Trophoblast cell (in vitro differentiated cells and primary cell): ENCODE measurements at places on chromosomes 11 and 22.

DNA sequence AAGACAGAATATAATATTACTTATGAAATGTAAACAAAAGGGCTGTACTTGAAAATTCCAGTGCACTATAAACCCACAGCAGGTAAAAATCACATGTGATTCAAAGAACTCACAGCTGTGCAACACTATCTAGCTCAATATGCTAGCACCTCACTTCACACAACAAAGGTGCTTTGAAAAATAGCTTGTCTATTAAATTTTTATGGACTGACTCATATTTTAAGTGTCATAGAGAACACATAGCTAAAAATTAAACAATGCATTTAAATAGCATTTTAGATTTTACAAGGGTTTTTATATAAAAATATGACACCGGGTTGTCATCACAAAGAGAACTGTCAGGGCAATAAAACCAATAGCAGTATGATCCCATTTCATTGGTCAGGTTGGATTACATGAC lies 1390.5 kb upstream of the TENM4 start:
- no peaks in the 10 kb centered on the region for H3K27me3 ChIP-seq
- H3K36me3 ChIP-seq = no peaks in the 10 kb centered on the region
- no peak for DNase-seq

DNA sequence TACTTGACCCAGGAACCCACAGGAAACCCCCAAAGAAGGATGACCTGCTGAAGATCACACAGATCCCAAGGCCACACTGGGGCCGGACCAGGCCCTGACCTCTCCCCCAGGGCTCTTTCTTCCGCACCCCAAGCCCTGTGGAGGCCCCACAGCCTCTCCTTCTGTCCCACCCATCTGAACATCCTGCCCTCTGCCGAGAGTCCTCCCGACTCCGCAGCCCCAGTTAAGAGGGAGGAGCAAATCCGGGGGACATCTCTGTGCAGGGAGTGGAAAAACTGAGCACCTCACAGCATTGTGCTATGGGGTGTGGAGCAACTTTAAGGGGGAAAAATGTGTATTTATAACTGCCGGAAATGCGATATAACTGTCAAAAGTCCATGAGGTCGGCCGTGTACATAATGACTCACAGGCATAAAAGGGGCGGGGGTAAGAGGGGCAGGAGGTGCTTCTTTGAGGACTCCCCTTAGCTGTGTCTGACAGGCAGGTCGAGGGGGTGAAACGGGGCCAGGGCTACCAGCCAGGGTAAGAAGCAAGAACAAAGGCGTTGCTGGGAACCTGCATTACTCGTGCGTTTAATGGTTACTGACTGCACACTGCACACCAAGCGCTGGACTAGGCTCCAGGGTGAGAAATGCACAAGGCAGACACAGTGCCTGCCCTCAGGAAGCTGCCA lies 57.2 kb downstream of the WNT11 start:
- no peak for DNase-seq
- H3K4me3 ChIP-seq = no peak overlapping the region
- H3K27ac ChIP-seq = no peak overlapping the region
- peaks cover 14% of the 10 kb centered on the region for H3K4me1 ChIP-seq
- H3K27me3 ChIP-seq = no peaks in the 10 kb centered on the region
- no peaks in the 10 kb centered on the region for H3K36me3 ChIP-seq

GRCh38 chr22:41620589-41621098 lies at the start of gene DESI1:
DESI1 (minus strand) TSS chr22:41621043; CDS start chr22:41620839, 204 bp downstream.
- H3K27ac ChIP-seq = peak within 1 kb of the TSS; percentile 64
- DNase-seq = peak; percentile 35
- H3K4me1 ChIP-seq = peaks cover 2% of the 10 kb centered on the region
- no peaks in the 10 kb centered on the region for H3K27me3 ChIP-seq
- peak within 1 kb of the TSS; percentile 92 for H3K4me3 ChIP-seq

- H3K27me3 ChIP-seq = peaks cover 2% of the 10 kb centered on the region
- H3K4me3 ChIP-seq = no peak overlapping the region
- no peak overlapping the region for H3K27ac ChIP-seq
Measured at GRCh38 chr22:33049119-33049729, 9.0 kb downstream of the SYN3 start.

- H3K4me1 ChIP-seq = no peaks in the 10 kb centered on the region
- no peaks in the 10 kb centered on the region for H3K27me3 ChIP-seq
- no peak overlapping the region for H3K4me3 ChIP-seq
- H3K36me3 ChIP-seq = no peaks in the 10 kb centered on the region
- no peak for DNase-seq
Measured at GRCh38 chr11:13686776-13687175, 18.3 kb downstream of the FAR1 start.

DNA sequence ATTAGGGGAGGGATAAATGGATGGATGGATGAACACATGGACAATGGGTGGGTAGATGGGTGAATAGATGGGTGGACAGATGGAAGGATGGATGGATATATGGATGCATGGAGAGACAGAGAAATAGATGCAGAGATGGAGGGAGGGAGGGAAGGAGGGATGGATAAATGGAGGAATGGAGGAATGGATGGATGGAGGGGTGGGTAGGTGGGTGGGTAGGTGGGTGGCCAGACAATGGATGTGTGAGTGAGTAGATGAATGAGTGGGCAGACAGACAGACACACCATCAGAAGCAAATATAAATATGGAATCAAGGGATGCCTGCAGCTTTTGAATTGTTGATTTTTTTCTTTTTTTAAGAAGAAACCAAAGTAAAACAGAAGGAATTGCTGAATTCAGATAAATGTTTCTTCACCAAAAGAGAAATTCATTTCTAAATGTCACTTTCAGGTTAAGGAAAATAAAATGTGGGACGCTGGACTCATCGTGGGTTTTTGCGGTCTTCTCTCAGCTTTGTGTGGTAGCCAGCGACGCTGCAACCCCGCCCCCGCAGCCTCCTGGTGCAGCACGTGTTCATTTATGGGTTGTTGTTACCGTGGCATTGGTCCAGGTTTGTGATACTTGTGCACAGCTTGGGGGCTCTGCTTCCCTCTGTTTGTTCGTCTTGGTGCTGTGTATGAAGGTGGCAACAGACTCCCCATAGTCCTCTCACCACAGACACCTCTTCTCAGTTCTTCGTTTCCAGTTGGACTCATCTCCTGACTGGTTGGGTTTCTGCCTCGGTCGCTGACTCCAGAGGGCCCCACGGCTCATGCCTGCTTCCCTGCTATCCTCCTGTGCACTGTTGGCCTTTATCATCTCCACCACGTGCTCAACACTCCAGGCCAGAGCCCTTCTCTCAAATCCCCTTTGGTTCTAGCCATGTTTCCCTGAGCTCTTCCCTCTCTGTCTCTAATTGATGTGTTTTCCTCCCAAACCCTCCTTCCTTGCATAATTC lies 76.4 kb downstream of the CDKN1C start:
- no peak for DNase-seq
- no peaks in the 10 kb centered on the region for H3K27me3 ChIP-seq
- H3K27ac ChIP-seq = no peak overlapping the region
- no peak overlapping the region for H3K4me3 ChIP-seq

DNA sequence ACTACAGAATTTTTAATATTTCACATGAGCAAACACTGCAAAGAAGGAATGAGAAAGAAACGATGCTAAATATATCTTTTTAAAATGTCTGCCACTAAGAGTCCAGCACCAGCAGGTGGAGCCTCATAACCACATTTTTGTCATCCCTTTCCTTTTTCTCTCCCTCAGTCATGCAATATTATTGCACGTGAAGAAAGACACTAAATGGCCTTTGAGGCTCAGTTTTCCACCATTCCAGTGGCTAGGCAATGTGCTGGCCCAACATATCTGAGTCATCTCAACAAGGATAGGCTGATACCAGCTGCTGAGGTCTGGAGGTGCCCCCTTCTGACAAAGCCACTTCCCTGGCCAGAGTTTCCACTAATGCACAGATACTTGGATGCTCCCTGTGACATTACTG lies 1.8 kb downstream of the ALKBH8 start:
- no peaks in the 10 kb centered on the region for H3K27me3 ChIP-seq
- H3K4me3 ChIP-seq = no peak overlapping the region
- no peaks in the 10 kb centered on the region for H3K4me1 ChIP-seq
- H3K27ac ChIP-seq = no peak overlapping the region

- H3K27me3 ChIP-seq = no peaks in the 10 kb centered on the region
- no peak overlapping the region for H3K27ac ChIP-seq
- peaks cover 46% of the 10 kb centered on the region for H3K36me3 ChIP-seq
- DNase-seq = no peak
- H3K4me1 ChIP-seq = no peaks in the 10 kb centered on the region
Measured at GRCh38 chr11:8098879-8099278, 17.9 kb downstream of the TUB start.

GRCh38 chr11:110720431-110721275 lies 8.4 kb upstream of the ARHGAP20 start:
- H3K4me3 ChIP-seq = no peak overlapping the region
- no peak overlapping the region for H3K27ac ChIP-seq
- no peaks in the 10 kb centered on the region for H3K36me3 ChIP-seq
- peak; percentile 75 for DNase-seq

DNA sequence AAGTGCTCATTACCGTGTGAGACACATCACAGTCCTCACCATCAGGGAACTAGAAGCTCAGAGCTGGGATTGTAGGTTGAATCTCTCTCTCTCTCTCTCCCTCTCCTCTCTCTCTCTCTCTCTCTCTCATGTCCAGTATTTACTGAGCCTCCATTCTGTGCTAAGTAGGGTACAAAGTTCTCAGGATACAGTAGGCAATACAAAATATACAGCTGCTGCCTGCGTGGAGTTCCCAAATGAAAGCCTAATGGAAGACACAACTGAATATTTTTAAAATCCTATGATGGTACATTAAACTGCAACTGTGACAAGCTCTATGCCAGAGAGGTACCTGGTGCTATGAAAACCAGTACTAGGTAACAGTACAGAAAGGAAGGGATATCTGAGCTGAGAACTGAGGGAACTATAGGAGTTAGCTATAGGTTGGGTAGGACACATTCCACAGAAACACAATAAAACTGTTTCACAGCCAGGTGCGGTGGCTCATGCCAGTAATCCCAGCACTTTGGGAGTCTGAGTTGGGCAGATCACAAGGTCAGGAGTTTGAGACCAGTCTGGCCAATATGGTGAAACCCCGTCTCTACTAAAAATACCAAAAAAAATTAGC lies 9.6 kb upstream of the PRG2 start:
- no peaks in the 10 kb centered on the region for H3K27me3 ChIP-seq
- H3K4me3 ChIP-seq = no peak overlapping the region
- no peak overlapping the region for H3K27ac ChIP-seq

- no peak for DNase-seq
- no peaks in the 10 kb centered on the region for H3K27me3 ChIP-seq
- peaks cover 3% of the 10 kb centered on the region for H3K4me1 ChIP-seq
- H3K4me3 ChIP-seq = no peak overlapping the region
- H3K27ac ChIP-seq = no peak overlapping the region
- H3K36me3 ChIP-seq = no peaks in the 10 kb centered on the region
Measured at GRCh38 chr11:440065-441042, 1.5 kb downstream of the ANO9 start.

- H3K36me3 ChIP-seq = no peaks in the 10 kb centered on the region
- H3K4me3 ChIP-seq = no peak overlapping the region
- no peaks in the 10 kb centered on the region for H3K27me3 ChIP-seq
- no peak overlapping the region for H3K27ac ChIP-seq
Measured at GRCh38 chr22:30212996-30213441, 33.5 kb downstream of the LIF start.

- H3K27ac ChIP-seq = no peak overlapping the region
- H3K36me3 ChIP-seq = peaks cover 7% of the 10 kb centered on the region
- H3K4me1 ChIP-seq = no peaks in the 10 kb centered on the region
- H3K4me3 ChIP-seq = no peak overlapping the region
- H3K27me3 ChIP-seq = no peaks in the 10 kb centered on the region
Measured at GRCh38 chr22:47062126-47062525, 299.7 kb downstream of the TBC1D22A start.

DNA sequence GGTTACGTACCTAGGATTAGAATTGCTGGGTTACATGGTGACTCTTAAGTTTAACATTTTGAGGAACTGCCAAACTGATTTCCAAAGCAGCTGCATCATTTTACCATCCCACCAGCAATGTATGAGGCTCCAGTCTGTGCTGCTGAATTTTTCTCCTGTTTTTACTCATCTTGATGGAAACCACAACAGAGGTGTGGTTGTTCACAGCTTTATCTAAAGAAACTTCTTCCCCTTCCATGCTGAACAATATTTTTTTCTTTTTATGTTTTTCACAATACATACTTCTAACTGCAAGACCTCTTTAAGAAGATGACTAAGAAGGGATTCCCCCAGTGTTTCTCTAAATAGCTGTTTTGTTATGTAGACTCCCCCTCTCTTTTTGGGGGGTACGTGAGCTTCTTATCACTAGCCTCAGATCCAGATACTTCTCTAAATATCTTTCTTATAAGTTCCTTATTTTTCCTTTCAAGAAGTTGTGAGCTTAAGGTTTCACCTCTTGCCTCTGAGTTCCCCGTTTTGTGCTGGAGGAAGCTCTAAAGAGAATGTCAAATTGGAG lies 24.0 kb downstream of the TCP11L1 start:
- peaks cover 10% of the 10 kb centered on the region for H3K4me1 ChIP-seq
- DNase-seq = no peak
- no peaks in the 10 kb centered on the region for H3K27me3 ChIP-seq

DNA sequence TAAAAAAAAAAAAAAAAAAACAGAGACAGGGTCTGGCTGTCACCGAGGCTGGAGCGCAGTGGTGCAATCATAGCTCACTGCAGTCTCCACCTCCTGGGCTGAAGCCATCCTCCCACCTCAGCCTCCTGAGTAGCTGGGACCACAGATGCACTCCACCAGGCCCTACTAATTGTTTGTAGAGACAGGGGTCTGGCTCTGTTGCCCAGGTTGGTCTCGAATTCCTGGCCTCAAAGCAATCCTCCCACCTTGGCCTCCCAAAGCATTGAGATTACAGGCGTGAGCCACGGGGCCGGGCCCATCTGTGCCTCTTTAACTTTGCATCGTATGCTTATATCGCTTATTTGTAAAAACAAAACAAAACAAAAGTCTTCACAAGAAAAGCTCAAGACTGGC lies 3.1 kb downstream of the CPT1A start:
- DNase-seq = no peak
- H3K4me1 ChIP-seq = peaks cover 16% of the 10 kb centered on the region
- peaks cover 34% of the 10 kb centered on the region for H3K27me3 ChIP-seq
- H3K4me3 ChIP-seq = no peak overlapping the region
- H3K27ac ChIP-seq = no peak overlapping the region

DNA sequence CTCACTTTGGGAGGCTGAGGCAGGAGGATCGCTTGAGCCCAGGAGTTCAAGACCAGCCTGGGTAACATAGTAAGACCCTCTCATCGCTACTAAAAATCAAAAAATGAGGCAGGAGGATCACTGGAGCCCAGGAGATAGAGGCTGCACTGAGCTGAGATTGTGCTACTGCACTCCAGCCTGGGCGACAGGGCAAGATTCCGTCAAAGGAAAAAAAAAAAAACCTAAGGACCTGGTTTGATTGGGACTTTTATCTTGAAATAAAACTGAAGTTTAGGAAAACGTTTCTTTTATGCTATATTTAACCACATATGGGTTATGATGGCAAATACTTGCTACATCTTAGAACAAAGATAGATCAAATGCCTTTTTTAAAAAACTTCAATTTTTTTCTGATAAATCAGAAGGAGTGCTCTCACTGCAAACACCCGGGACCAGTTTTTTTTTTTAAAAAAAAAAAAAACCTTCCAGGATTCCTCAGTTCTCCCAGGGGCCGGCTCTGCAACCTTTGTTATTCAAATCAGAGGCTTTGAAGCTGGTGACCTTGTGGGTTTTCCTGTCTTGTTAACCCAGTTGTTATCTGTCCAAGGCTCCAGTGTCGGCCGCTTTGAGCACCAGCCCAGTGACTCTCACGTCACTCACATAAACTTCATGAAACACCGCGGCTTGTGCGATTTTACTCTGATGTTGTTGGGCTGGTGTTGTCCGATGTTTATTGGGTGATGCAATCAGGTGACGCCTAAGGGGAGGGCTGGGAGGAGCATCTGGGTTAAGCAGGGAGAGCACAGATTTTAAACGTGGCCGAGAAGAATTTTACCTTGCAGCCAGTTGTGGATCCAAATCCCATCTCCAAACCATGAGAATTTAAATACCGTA lies 24.7 kb upstream of the SLC22A12 start:
- no peak overlapping the region for H3K27ac ChIP-seq
- H3K36me3 ChIP-seq = no peaks in the 10 kb centered on the region
- H3K27me3 ChIP-seq = no peaks in the 10 kb centered on the region
- H3K4me3 ChIP-seq = no peak overlapping the region
